ENCODE measurements at places on chromosomes 3 and 15. TPM values are rescaled to one million over a fixed set of nuclear protein-coding genes. Genes with fewer than 3 reads are reported as not detected.

The ZCWPW2 gene
- 0.25 TPM for total RNA-seq

The NPAP1 gene
- total RNA-seq = not detected

The GNAT1 gene
- total RNA-seq = not detected

The TRH gene
- not detected for total RNA-seq
